A172 (cell line): ENCODE measurements at places on chromosomes 7 and 10. TPM values are rescaled to one million over a fixed set of nuclear protein-coding genes. Genes with fewer than 3 reads are reported as not detected.

DNA sequence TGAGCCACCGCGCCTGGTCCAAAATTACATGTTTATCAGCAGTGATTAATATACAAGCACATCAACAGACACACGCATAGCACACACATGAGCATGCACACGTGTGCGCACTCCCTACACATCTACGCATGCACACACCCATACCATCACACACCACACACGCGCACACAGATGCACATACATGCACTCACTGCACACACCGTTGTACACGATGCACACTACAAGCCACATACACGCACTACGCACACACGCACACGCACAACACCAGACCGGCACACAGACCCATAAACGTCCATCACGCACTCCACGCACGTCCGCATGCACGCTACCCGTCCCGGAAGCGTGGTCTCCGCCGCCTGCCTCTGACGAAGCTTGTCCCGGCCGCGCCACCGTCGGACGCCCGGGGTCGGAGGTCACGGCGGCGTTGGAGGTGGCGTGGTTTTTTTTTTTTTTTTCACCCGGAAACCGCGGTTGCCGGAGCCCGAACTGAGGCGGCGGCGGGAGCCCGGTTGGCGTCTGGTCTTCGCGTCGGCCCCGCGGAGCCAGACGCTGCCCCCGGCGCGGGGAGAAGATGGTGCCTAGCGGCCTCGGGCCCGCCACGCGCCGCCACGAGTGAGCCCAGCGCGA, at the start of gene TMEM248:
Gene TMEM248, plus strand, starts transcription at position 457 of the 627 bp plus-strand sequence. CDS start 20,641 bp downstream, outside the sequence.
- peak; percentile 66 for DNase-seq

- no peak for DNase-seq
These were observed 119.6 kb downstream of the NPY start for GRCh38 chr7:24403557-24403956.

- no peak for DNase-seq
These were observed 29.1 kb upstream of the MACC1 start for GRCh38 chr7:20246236-20246635.

DNA sequence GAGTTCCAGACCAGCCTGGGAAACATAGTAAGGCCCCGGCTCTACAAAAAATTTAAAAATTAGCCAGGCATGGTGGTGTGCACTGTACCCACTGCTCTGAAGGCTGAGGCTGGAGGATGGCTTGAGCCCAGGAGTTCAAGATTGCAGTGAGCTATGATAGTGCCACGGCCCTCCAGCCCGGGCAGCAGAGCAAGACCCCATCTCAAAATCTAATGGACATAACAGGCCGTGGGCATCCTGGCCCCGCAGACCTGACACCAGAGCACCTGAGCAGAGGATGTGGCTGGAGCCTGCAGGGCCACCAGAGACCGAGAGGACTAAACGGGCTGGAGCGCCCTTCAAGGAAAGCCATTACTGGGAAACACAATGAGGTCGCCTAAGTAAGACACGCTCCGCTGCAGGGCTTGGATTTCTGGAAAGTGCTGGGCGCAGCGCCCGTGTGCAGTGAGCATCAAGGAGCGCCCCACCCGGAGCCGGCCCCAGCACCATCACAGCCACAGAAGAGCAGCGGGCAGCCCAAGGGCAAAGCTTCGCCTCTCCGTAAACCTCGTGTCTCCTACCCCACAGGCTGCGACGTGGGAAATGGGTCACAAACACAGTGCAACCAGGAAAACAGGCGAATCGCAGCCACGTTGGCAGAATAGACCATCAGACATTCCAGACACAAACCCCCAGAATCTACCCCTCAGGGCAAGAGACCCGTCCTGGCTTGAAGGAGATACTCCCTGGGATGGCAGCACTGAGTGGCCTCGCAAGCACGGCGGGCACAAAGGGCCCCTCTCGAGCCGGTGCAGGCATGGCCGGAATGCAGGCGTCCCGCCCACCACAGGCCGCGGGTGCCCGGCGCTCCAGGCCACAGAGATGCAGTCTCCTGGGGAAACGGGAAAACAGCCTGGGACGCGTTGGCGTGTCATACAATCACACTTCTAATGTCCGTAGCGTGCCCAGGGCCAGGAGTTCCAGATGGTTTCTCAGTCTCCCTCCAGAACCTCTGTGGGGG, 4.9 kb downstream of the RADIL start:
- no peak for DNase-seq

DNA sequence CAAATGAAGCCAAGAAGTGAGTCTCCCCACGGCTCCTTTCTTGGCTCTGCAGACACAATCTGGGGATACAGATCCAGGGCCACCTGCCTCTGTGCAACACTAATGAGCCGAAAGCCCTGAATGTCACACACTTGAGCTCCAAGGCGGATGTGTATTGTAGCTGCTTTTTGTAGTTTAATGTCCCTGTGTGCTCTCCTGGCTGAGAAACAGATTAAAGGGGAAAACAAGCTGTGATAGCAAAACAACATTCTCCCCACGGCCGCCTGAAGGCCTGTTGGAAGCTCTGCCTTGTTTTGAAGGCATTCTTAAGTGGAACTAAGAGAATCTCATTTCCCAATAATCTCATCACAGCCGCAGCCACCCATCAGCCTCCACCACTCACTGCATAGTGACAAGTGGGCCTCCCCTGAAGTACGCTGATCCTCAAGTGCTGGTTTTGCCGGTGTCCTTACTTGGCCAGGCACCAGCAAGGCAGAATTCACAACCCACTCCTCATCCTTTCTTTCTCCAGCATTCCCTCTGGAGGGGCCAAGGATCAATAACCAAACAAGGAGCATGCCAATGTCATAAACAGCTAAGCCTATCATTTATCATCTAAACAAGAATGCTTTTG, 44.4 kb upstream of the AMPH start:
- DNase-seq: no peak

DNA sequence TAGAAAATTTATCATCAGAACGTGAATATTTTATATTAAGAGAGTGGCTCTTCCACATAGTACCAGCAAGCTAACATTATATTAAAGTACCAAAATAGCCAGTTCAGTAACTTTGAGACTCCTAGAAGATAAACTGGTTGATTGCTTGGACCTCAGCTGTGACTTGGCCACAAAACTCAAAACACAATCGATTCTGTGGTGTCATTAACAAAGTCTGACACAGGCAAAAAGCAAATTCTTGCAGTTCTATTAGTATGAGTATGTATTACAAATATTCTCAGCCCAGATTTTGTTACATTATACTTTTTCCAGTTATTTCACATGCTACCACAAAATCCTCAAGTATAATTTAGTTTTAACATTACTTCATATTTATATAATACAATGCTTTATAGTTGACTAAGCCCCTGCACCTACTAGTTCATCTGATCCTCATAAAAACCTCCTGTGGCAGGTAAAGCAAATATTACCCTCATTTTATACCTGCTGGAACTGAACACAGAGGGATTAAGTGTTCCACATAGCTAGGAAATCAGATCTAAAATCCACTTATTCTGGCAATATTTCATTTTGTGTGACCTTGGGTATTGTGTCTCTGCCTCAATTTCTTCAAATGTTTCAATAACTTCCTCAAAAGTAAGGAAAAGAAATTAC, 279.9 kb upstream of the MKLN1 start:
- DNase-seq: no peak

DNA sequence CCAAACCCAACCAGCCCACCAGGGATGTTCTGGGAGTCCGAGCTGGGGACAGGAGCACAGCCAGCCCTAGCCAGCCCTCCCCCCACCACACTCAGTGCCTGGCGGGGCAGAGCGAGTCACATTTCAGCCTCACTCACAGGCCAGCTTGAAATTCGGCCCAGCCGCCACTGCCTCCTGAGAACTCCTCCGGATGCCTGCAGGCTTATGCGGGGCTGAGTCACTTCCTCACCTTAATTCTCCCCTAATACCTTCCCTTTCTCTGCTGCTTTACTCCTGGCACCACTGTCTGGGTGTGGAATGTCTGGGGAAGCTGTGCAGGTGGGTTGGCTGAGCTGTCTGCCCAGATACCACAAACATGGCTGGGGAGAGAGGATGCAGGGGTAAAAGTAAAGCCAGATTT, 22.6 kb upstream of the DLG5 start:
- peak; percentile 92 for DNase-seq

GRCh38 chr10:62424026-62424425, 49.9 kb downstream of the ZNF365 start:
- DNase-seq: no peak

GRCh38 chr7:116672596-116673456, 830 bp downstream of the MET start:
- DNase-seq: peak; percentile 55

DNA sequence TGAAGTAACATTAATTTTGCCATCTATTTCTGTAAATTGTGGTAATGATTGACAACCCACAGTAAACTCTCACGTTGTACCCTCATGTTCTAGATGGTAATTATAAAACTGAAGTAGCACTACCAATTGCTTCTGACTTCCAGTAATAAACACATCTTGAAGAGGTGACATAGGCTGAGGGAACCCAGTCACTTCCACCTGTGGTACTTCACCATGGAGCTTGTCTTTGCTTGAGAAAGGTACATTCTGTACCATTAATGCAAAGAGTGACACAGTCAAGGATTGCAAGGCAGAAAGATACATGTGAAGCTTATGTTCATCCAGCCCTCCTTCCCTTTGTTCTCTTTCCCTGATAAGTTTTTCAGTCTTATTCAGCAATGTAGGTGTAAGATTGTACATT, 11.2 kb downstream of the CAPZA2 start:
- DNase-seq: no peak

DNA sequence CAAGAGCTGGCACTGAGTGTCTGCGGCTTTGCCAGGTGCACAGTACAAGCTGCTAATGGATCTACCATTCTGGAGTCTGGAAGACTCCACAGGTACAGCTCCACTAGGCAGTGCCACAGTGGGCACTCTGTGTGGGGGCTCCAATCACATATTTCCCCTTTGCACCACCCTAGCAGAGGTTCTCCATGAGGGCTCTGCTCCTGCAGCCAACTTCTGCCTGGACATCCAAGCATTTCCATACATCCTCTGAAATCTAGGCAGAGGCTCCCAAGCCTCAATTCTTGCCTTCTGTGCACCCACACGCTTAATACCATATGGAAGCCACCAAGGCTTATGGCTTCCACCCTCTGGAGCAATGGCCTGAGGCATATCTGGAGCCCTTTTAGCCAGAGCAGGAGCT, 29.2 kb downstream of the IQUB start:
- DNase-seq: no peak

- DNase-seq: no peak
These were observed 28.2 kb downstream of the STRIP2 start for GRCh38 chr7:129462420-129462819.

GRCh38 chr7:4144811-4145510, 537.1 kb upstream of the FOXK1 start:
- DNase-seq: no peak

DNA sequence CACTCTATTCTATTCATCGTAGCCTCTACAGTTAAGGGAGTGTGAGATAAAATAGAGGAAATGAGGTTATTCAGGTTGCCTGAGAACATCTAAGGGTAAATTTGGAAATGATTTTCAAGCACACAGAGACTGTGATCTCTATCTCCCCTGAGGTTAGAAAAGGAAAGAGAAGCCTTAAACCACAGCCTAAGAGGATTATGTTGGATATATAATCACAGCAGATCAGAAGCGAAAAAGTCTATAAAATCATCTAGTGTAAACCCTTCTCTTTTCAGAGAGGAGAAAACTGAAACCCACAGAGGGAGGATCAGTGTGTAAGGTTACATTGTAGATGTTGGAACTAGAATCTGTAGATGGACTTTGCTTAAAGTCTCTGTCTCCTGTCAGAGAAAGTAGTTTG, 90.6 kb upstream of the SEMA3E start:
- no peak for DNase-seq

DNA sequence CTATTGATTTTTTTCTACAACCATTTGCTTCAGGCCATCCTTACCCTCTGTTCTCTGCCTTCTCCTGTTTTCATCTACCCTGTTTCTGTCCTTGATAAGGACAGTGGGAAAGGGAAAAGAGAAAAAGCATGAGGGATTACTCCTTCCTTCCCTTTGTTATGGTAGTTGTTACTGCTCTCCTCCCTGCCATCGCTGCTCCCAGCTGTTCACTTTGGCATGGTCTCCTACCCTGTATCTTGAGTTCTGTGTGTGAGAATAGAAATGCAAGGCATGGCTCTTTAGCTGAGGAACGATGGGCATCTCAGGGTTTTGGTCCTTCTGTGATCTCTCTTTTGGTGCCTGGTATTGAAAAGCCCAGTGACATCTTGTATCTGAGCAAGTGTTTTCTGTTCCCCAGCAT, 6.4 kb downstream of the CCSER2 start:
- no peak for DNase-seq

- DNase-seq: no peak
These were observed 272.7 kb downstream of the CELF2 start for GRCh38 chr10:11290156-11290890.

DNA sequence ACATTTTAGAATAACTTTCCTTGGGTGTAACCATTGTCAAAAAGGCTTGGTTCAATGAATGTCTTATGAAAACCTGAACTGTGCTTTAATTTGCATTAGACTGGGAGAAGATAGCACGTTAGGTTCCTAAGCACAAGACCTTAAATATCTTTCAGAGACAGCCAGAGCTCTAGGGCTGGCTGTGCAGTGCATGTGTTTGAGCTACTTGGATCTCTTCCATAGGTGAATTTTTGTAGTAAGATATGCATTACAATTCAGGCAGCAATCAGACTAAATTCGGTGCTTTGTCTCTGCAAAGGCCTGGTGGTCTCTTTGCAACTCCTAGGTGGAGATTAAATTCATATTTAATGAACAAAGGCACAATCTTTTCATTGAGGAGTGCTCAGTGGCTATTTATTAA, 192.0 kb downstream of the ZNF438 start:
- no peak for DNase-seq

DNA sequence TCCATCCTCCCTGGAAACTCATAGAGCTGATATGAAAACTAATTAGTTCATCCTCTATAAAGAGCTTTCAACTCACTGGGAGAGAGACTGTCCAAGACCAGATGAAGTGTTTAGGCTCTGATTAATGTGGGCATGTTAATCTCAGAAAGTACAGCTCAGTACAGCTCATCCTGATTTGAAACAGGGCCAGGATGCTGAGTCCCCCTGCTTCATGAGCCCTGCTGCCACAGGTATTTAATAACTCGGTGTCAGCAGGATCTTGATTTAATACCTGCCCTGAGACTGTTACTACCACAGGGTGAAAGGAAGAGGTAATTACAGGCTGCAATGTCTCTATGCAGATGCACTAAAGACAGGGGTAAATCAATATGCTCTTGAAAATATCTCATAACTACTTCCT, 10.8 kb downstream of the LMOD2 start:
- peak; percentile 40 for DNase-seq

- DNase-seq: peak; percentile 73
These were observed 281.8 kb downstream of the KCNMA1 start for GRCh38 chr10:77355844-77356243.

Gene SEMA3E
- 0.29 and 3.6 TPM in 2 replicates for total RNA-seq

Gene FAM107B
- 18.2 and 24.3 TPM in 2 replicates for total RNA-seq

Gene RPS24
- 2,746 and 3,389 TPM in 2 replicates for total RNA-seq

Gene SLC26A5
- not detected in 2 replicates for total RNA-seq

Gene EVX1
- total RNA-seq: not detected in 2 replicates

Gene CFAP46
- total RNA-seq: 1.4 and 4.3 TPM in 2 replicates

Gene ADCK2
- total RNA-seq: 34.8 and 42.4 TPM in 2 replicates

Gene CYP3A7
- total RNA-seq: not detected in 2 replicates

Gene CYTH3
- total RNA-seq: 34.8 and 50.7 TPM in 2 replicates

Gene DNTT
- total RNA-seq: not detected in 2 replicates

Gene KEL
- 0.46 TPM in 1 of 2 replicates, not detected in the other for total RNA-seq

Gene VPS37D
- 6.6 and 8.3 TPM in 2 replicates for total RNA-seq

Gene AOAH
- 0.53 and 0.64 TPM in 2 replicates for total RNA-seq
